Activated CD4-positive, alpha-beta T cell treated with anti-CD3 and anti-CD28 coated beads, Interleukin-2, amount 50 U/mL, for 4 hours (primary cell): ENCODE measurements at places on chromosomes 16 and 17.
A peak's percentile ranks its signal among the peaks of the same experiment; 100 is the strongest.

DNA sequence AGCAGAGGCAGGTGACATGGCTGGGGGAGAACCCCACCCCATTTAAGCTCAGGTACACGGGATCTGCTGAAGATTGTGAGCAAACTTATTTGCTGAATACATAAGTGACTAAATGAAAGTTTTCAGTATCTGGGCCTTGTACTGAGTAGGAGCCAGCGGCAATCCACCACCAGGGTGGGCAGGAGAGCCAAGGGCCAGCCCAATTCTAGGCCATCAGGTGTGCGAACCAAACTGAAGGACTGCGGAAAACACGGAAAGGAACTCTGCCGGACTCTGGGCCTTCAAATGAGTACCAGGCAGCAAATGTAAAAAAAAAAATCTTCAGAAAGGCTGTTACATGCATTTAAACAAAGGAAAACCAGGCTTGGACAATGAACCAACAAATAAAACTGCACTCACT, 19.7 kb downstream of the ARHGAP17 start:
- no peak for DNase-seq

- DNase-seq: no peak
Observed at GRCh38 chr16:5736209-5736930, 638.8 kb upstream of the EEF2KMT start.

GRCh38 chr17:81035521-81036196, 708 bp downstream of the BAIAP2 start:
- DNase-seq: no peak

GRCh38 chr17:43540821-43541674, 5.1 kb downstream of the ETV4 start:
- DNase-seq: no peak

GRCh38 chr17:32695864-32696263, 181.1 kb downstream of the MYO1D start:
- no peak for DNase-seq

GRCh38 chr16:457732-458400, 32.4 kb downstream of the RAB11FIP3 start:
- no peak for DNase-seq

DNA sequence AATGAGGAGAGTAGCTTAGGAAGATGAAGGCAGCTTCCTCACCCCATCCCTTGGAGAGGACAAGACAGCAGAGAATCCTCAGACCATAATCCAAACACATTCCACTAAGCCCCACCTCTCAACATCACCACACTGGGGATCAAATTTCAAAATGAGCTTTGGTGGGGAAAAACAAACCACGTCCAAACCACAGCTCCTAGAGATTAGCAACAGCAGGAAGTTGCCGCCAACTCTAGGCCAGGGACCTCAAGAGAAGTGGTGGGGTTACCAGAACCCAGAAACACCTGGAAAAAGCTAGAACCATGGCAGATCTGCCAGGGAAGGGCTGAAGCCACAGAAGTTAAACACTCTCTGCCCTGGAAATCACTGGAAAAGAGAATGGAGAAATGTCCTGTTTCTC, 571.6 kb downstream of the HS3ST4 start:
- no peak for DNase-seq

GRCh38 chr16:70701036-70701435, 15.2 kb upstream of the MTSS2 start:
- no peak for DNase-seq

DNA sequence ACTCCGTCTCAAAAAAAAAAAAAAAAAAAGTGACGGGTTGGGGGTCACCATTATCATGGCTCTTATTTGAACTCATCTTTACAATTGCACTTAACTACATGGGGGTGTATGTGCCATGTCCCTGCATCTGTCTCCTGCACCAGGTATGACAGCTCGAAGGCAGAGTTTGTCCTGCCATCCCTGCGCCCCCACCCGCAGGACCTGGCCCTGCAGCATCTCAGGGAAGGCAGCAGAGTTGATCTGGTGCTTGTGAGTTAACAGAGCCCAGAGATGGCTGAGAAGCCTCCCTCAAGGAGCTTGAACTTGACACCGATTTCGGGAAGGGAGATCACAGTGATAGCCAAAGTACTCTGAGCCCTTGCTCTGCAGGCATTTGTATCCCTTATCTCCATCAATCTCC, 44.8 kb downstream of the C16orf82 start:
- DNase-seq: no peak

- DNase-seq: no peak
Observed at GRCh38 chr17:66981983-66982508, 17.5 kb downstream of the CACNG4 start.

DNA sequence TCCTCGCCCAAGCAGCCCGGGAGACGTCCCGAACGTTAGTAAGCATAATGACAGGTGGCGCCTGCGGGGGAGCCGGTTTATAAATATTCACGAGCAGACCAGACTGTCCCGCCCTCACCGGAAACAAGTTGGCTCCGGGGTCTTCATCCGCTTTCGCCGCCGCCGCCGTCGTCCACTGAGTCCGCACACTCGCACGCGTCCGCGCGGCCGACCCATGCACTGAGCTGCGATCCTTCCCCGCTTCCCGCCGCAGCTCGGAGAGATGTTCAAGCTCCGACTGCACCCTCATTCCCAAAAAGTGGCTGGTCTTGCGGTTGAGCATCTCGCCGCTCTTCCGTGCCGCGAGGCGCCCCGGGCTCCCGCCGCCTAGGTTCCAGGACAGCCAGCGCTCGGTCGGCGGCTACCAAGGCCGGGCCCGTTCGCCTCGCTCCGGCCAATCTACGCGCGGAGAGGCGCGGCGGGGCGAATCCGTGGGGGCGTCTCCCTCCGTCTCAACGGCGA, 385 bp downstream of the CFAP119 start:
- DNase-seq: no peak

DNA sequence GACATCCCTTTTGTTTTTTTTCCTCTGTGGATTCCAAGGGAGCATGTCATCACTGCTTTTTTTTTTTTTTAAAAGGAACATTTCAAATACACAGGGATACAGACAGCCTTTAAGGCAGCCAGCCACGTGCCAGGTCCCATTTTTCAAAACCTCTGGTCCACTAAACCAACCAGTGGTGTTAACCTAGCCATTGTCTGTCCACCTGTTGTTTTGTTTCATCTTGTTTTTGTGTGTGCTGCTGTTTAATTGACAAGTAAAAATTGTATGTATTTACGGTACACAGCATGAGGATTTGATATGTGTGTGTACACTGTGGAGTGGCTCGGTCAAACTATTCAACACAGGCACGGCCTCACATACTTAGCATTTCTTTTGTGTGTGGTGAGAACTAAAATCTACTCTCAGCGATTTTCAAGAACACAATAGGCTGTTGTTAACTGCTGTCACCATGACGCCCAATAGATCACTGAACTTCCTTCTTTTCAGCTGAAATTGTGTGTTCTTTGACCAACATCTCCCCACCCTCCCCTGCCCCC, 19.2 kb downstream of the TMEM114 start:
- DNase-seq: no peak

- DNase-seq: no peak
Observed at GRCh38 chr17:14334919-14335318, 34.0 kb downstream of the HS3ST3B1 start.

GRCh38 chr17:51398128-51398525, 137.8 kb downstream of the UTP18 start:
- DNase-seq: no peak

DNA sequence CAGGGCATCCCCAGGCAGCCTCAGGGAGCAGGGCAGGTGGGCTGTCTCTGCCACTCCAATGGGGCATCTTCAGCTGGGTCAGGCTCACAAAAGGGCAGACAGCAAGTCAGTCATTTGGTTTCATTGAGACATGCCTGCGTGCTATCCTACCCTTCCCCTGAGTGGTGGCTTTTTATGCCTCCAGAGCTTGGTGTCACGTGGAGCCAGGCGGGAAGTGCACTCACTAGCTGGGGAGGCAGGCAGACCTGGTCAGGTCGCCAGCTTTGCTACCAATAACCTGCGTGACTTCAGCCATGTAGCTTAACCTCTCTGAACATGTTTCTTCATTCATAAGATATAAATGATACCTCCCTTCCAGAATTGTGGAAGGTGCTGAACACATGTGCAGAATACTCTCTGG, 415.0 kb downstream of the SOX9 start:
- DNase-seq: no peak

DNA sequence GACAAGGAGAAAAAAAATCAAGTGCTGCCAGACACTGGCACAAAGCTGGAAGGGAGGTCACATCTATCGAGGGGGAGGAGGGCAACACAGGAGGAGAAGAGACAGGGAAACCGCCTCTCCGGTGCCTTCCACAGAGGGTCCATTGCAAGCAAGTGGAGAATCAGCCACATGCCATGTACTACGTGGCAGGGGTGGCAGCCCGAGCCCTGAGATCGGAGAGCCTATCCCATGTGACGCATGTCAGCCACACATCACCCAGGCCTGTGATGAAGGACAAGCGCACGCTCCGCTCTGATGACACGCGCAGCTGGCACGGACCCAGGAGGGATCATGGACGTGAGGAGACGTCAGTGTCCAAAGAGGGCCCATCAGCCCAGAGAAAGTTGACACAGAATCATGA, 30.1 kb downstream of the ADCY9 start:
- DNase-seq: no peak

- no peak for DNase-seq
Observed at GRCh38 chr16:49994006-49994405, 31.0 kb upstream of the CNEP1R1 start.

DNA sequence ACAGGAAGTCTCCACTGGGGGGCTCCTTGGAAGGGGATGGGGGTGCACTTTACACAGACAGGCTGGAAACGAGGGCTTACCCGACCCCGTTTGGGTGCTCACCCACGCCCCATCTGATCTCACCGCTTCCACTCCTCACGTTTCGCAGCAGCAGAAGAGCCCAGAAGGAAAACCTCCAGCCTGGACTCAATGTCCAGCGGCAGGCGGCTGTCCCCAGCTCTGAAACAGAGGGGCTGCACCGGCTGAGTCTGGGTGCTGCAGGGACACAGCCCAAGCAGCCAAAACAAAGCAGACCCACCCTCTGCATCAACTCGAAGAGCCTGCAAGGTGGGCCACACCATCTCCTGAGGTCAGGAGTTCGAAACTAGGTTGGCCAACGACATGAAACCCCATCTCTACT, 3.9 kb downstream of the MEAK7 start:
- DNase-seq: no peak

- DNase-seq: no peak
Observed at GRCh38 chr17:78127239-78127887, 1.2 kb downstream of the TMC6 start.

- DNase-seq: no peak
Observed at GRCh38 chr17:77877036-77877435, 81.5 kb upstream of the TNRC6C start.

- DNase-seq: no peak
Observed at GRCh38 chr16:72873853-72874252, 174.1 kb downstream of the ZFHX3 start.

DNA sequence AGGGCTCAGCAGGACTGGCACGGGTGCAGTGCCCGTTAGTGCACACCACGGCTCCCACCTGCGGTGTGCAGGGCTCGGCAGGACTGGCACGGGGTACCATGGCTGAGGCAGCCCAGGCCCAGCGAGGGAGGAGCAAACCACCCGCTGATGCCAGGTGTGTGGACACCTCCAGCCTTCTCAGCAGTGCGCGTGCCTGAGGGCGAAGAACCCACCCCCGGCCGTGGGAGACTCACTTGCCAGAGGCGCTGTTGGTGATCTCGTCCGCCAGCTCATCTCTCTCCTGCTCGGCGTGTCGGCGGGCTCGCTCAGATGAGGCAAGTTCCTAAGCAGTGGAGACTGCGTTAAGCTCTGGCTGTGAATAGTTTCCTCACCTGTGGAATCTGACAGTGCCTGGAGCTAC, 45.4 kb downstream of the NDEL1 start:
- no peak for DNase-seq

GRCh38 chr17:42673885-42674754, 2.7 kb downstream of the PLEKHH3 start:
- DNase-seq: no peak

DNA sequence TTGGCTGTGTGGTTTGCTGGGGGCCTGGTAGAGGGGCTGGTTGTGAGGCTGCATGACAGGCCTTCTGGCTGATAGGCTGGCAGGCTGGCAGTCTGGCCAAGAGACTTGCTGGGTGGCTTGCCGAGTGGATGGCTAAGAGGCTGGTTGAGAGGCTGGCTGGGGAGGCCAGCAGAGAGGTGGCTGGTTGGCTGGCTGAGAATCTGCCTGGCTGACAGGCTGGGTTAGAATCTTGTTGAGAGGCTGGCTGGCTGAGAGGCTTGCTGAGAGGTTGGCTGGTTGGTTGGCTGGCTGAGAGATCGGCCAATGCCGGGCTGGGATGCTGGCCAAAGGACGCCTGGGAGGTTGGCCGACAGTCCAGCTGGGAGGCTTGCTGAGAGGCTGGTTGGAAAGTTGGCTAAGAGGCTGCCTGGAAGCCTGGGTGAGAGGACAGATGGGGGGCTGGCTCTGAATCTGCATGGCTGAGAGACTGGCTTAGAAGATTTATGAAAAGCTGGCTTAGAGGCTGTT, 35.9 kb upstream of the ACSM2B start:
- no peak for DNase-seq

- DNase-seq: no peak
Observed at GRCh38 chr17:40564195-40564882, 933 bp downstream of the CCR7 start.

DNA sequence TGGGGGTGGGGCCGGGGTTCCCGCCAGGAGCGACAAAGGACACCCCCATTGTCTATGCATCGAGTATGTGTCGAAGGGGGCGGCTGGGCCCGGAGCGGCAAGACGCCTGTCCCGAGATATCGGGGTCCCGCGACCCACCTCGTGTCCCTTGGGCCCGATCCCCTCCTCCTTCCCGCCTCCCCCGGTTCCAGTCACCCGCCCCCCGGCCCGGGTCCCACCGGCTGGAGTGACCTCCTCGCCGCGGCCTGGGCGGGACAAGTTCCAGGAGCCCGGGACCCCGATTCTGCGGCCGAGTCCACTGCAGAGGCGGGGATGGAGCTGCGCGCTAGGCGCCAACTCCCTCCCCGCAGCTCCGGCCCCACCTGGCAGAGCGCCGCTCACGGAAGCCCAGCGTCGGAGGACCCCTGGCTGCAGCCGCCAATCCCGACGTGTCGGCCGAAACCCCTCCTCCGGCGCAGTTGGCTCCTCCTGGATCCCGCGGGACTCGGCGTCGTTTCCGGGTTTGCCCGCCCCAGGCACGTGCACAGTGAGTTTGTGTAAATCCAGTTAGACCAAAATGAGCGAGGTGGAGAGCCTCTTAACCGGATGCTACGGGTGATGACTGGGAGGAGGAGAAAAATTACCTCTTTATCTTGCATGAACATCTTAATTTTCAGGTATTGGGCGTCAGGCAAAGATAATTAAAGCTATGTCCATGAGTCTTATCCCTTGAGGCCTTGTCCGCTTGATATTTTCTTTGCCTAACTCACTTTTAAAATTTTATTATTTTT, at the start of gene NMRAL1:
Gene NMRAL1, minus strand, starts transcription at position 434 of the 770 bp plus-strand sequence. CDS start 493 bp downstream, outside the sequence.
- DNase-seq: peak; percentile 63

DNA sequence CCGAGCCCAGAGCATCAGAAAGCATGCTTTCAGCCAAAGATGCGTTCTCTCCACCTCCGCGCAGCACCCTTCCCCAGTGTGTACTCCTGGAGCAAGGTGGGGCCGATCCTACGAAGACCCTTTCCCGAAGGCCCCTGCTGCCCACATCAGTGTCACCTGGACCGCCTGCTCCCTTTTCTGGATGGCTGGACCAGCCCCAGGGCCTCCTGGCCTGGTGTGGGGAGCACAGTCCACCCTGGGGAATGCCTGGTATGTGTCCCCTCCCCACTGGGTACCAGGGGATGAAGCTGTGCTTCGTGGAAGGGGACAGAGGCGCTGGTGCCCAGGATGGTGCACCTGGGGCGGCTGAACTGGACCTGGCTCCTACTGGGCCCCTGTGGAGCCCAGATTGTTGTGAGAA, 173.8 kb downstream of the SEC14L1 start:
- DNase-seq: no peak

GRCh38 chr17:8073627-8074484, 13.7 kb downstream of the ALOX12B start:
- peak; percentile 86 for DNase-seq
